ENCODE measurements at places on chromosomes 3 and 15. TPM values are rescaled to one million over a fixed set of nuclear protein-coding genes. Genes with fewer than 3 reads are reported as not detected.

Gene IFRD2
- total RNA-seq, result 106 TPM

Gene ZNF80
- not detected for total RNA-seq

Gene TRPM1
- total RNA-seq, result 171 TPM

Gene XCR1
- total RNA-seq, result not detected

Gene OR5K2
- total RNA-seq, result not detected

Gene SEMA7A
- 16.2 TPM for total RNA-seq

Gene CFAP91
- 0.36 TPM for total RNA-seq

Gene NAALADL2
- total RNA-seq, result 7.1 TPM
